ENCODE measurements at places on chromosomes 6 and 20.

- DNase-seq, result no peak
Measured at GRCh38 chr20:2135013-2135412, 33.4 kb downstream of the STK35 start.

DNA sequence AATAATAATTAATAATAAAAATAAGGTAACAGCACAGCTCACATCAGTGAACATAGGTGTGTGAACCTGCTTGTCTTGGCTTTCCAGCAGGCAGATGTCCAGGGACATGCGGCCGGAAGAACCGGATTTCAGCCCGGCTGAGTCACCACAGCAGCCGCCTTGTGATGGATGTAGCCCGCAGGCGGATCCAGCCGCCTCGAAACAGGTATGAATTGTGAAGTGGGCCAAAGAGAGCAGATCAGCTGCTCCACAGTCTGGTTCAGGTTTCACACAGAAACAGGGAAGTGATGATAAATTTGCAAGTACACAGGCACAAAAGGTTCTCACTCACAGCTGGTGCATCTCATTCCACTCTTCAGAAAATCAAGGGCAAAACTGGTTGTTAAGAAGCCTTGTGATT lies 55.1 kb downstream of the ID4 start:
- no peak for DNase-seq

GRCh38 chr6:138465007-138465645 lies 34.2 kb downstream of the NHSL1 start:
- no peak for DNase-seq

DNA sequence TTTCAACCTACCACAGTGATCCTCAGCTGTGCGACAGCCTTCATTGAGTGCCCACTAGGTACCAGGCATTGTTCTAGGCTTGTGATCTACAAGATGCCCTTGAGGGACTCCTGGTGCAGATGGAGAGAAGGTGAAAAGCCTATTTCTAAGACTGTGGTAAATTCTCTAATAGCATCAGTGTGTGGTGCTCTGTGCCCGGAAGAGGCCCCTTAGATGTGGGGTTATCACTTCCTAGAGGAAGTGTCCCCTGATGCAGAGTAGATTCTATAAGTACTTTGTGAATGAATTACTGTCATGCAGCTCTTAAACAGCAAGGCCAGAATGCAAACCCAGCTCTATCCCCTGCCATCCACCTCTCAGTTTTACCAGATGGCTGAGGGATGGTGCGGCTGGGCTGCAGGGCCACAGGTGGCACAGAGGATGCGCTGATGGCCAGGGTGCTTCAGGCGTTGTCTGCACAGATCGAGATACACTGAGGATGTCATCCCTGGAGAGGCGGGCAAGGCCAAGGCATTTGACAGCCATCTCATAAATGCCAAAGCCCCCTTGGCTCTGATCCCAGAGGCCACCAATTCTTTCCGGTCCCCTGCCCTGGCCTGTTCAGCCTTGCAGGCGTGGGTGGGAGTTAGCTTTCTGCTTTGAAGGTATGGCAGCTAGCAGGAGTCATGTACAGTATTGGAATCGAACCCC lies 96.7 kb downstream of the TOX2 start:
- DNase-seq, result no peak

All from activated naive CD4-positive, alpha-beta T cell treated with Interleukin-2 at 50 U/mL for 16 hours (primary cell).